ENCODE measurements at places on chromosomes 4 and X.

DNA sequence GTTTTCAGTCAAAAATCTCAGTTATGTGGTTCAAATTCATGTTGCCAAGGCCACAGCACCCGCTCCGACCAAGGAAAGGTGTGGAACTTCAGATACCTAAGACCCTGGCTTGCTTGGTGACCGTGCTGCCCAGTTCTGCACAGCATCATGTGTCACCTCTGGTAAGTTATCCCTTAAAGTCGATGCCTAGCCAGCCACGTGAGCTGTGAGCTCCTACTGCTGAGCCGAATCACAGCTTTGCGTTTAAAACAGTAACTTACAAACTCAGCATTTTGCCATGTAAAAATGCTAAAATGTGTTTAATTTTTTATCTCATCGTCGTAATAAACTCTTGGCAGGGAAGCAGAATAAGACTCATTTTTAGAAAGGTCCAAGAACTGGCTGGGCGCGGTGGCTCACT, 5.3 kb downstream of the TMEM271 start:
- no peak for DNase-seq

DNA sequence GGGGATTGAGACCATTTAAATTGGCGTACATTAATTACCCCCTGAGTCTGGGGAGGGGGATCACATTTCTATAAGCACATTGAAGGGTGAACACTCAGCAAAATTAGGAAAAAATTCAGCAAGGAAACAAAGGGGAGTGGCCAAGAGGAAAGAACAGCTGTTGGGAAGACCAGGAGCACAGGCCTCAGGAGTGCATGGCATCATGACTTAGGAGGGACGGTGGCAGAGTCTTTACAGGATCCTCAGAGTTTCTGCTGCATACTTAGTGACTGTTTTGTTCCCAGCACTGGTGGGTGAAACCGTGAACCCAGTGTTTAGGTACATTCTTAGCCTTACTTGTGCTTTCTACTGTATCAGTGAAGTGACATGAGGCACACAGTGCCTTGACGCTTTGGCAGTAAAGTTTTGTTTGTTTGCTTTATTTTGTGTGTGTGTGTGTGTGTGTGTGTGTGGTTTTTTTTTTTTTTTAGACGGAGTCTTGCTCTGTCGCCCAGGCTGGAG, 121.3 kb downstream of the CBR4 start:
- DNase-seq: no peak

- DNase-seq: no peak
Measured at GRCh38 chr4:76708971-76709771, 188.8 kb downstream of the SOWAHB start.

DNA sequence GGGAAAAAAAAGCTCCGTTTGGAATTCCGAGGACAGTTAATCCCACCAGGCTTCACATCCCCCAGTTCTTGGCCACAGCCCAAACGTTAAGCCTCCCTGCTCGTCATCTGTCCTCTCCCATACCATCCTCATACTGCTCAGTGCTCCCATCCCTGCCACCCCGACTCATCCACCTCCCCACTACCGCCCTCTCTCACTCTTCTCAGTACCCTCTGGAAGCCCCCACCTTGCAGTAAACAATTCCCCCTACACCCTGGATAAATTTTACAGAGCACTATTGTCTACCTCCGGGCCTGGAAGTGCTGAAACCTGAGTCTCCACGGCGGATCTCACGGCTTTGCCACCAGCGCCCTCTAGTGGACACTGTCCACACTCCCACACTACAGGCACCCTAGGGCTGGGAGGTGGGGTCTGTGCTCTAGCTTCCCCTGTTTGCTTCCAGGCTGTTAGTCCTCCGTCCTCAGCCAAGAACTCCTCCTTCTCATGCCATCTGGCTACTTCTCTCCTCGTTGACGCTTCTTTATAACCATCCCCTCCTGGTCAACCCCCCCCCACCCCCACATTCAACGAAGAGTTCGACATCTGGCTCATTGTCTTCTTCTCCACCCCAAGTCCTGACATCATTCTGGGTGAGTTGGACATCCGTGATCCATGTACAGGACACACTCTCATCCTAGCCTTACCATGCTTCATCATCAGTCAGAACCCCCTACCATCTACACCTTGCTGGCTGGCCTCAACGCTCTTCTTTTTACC, 54.5 kb downstream of the RTL9 start:
- peak; percentile 78 for DNase-seq

DNA sequence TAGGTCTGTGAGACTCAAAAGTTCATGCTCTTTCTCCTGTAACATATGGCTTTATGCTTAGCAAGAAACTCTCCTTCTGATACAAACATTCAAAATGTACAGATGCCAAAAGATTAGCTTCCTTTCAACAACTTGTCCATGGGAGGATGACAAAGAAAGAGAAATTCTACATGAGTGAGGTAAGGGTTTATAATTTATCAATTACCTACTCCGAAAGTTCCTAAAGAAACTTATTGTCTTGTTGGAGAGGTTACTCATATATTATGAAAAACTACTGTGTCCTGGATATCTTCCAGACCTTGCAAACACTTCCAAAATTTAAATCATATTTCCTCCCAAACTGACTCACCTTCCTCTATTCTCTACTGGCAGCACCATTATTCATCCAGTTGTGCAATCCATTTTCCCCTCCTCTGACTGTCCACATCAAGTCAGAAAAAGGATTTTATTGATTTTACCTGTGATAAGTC, 65.1 kb downstream of the ENPEP start:
- DNase-seq: no peak
